ENCODE measurements at places on chromosomes 2 and 18. TPM values are rescaled to one million over a fixed set of nuclear protein-coding genes. Genes with fewer than 3 reads are reported as not detected.

The CARF gene
- total RNA-seq: 1.9 TPM

The PMAIP1 gene
- total RNA-seq: 12.9 TPM

The SMAD7 gene
- total RNA-seq: 25.3 TPM

The KLHL14 gene
- total RNA-seq: not detected

The UGT1A5 gene
- total RNA-seq: not detected

The REG1B gene
- total RNA-seq: not detected

The PLEK gene
- not detected for total RNA-seq

The HS1BP3 gene
- 51.4 TPM for total RNA-seq

The C2orf92 gene
- total RNA-seq: 1.0 TPM

The GAREM2 gene
- total RNA-seq: 10.3 TPM

The EFEMP1 gene
- total RNA-seq: 40.4 TPM

Data from A549 treated with ZK216348 at 1 μM for 4 hours (cell line).